CD8-positive, alpha-beta memory T cell (primary cell): ENCODE measurements at places on chromosomes 5 and 9.

DNA sequence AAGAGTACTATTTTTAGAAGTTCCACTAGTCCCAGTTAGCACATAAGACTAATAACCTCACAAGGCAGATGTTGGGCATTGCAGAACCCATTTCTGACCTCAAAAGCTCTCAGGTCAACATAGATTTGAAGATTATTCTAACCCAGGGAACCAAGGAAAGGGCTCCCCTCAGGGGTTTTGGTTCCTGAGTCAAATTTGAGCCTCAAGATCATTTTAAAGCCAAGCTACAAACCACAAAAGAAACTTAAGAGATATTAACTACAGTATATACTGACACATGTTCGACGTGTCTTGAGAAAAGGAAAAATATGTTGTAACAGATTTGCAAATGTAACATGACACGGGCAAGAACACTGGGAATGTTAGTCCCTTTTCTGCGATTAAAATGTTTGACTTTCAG is 88.6 kb downstream of the GNAQ start:
- DNase-seq = no peak

DNA sequence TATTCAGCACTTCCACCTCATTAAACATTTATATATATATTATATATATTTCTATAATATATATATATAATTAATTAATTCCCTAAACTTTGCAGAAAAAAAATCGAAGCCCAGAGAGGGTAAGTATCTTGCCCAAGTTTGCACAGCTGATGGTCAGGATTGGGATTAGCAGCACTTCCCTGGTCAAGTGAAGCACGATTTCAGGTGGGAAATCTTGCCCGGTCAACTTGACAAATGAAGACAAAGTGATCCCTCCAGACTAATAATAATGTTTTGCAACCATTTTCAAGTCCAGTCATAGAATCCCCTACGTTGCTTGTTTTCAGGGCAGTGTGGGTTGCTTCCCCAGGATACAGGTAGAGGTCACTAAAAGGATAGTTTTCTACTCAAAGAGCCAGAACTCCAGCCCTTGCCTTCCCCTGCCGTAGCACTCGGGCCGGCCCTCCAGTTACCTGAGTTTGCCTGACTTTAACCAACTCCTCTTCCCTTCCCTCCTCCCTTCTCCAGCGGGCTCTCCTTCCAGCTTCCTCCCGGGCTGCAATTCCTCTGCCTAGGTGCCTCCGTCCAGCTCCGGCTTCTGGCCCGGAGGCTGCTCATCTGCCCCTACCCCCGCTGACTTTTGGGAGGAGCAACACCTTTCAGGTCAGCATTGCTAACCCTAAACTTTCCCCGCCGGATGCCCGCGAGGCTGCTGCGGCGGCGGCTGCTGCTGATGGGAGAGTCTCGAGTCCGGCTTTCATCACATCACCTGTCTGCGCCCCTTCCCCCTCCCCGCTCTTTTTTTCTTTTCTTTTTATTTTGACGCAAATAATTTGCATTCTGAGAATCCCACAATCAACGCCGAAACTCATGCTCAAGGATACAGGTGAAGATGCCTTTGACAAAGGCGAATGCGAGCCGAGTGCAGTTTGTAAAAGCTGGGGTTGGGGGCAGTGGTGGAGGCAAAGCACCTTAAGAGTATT is 930 bp downstream of the PRLR start:
- no peak for DNase-seq

- no peak for DNase-seq
Observed at GRCh38 chr5:152824316-152824715, 419.2 kb upstream of the NMUR2 start.

GRCh38 chr5:169148138-169148740 is 152.7 kb downstream of the SLIT3 start:
- no peak for DNase-seq

GRCh38 chr9:107175041-107175440 is 108.0 kb upstream of the RAD23B start:
- DNase-seq = no peak

- no peak for DNase-seq
Observed at GRCh38 chr5:16935231-16936149, 598 bp downstream of the MYO10 start.
